Keratinocyte (primary cell): ENCODE measurements at places on chromosomes 7 and 10.

DNA sequence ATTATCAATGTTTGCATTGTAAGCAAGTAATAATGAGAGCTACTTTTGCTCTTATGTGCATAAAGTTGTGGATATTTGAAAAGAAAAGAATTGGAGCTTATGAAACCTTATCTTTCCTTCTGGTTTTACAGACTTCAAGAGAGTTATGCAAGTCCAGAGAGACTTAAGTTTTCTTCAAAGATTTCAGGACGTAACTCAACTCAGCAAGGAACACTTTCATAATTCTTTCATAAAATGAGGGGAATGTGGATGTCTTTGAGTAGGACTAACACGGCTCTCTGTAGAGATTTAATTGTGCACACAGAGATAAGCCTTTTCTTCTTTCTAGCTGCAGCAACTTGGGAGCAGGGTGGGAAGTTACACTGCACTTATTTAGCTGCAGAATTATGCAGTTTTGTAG, 97.5 kb downstream of the DNAJB9 start:
- no peak for DNase-seq

DNA sequence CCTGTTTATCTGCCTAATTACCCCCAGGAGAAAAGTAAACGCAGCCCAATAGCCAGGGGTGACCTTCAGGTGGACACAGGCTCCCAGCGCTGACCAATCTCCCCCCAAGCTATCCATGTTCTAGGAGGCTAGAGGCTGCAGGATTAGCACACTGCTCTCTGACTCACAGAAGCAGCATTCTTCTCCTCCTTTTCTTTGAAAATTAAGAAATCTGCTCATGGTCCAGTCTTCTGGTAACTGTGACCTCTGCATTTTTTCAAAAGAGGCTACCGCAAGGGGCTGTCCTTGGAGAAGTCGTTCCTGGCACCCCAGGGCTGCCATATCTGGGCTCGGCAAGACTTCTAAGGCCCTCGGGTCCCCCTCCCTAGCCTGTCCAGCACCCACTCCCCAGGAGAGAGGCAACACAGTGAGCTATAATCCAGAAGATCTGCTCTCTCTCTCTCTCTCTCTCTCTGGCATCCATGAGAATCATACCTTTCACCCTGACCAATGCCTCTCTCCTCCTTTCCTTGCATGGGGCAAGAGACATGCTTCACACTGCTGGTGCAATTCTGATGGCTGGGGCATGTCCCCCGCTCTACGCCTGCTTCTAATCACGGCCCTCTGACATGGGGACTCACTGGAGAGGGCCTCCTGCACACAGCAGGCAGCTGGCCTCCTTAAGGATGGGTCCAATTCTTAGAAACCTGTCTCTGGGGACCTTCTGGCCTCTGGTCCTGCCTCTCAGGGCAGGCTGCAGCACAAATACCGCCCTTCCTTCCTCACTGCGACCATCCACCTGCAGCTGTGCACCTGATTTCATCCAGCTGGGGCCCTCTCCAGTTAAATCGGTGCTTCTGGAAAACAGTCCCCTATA, 27.3 kb downstream of the ANXA11 start:
- no peak for DNase-seq

DNA sequence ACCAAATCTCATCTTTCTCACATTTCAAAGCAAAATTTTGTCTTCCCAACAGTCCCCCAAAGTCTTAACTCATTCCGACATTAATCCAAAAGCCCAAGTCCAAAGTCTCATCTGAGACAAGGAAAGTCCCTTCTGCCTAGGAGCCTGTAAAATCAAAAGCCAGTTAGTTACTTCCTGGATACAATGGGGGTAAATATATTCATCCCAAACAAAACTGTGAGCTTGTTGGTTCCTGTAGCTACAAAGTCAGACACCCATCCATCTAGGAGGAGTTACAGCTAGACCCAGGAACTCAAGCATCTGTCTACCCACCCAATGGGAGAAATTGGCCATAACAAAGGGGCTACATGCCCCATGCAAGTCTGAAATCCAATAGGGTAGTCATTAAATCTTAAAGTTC, 51.9 kb downstream of the MTURN start:
- DNase-seq: no peak

DNA sequence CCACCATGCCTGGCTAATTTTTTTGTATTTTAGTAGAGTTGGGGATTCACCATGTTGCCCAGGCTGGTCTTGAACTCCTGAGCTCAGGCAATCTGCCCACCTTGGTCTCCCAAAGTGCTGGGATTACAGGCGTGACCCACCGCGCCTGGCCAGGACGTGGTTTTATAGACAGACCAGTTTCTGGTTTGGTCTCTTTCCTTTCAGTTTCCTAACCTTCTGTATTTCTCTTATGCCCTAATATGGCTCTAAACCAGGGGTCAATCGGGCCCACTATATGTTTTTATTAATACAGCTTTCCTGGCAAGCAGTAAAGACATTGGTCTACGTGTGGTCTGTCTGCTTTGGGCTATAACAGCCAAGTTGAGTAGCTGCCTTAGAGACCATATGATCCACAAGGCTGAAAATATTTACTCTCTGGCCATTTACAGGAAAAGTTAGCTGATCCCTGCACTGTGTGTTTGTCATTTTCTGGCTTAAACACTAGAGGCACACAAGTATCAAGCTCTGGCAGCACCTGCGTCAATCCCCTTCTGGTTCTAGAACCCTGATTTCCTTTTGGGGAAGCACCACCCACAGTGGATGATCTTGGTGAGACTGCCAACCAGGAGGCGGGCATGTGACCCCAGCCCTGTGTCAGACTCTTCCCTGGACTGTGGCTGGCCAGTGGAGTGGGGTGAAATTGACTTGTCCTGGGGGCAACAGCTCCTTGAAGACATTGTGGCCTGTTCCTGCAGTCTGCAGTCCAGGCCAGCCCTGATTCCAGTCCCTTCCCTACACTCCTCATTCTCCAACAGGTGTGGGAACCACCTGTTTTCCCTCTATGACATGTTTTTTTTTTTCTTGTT, 497.2 kb downstream of the PLXNA4 start:
- no peak for DNase-seq

DNA sequence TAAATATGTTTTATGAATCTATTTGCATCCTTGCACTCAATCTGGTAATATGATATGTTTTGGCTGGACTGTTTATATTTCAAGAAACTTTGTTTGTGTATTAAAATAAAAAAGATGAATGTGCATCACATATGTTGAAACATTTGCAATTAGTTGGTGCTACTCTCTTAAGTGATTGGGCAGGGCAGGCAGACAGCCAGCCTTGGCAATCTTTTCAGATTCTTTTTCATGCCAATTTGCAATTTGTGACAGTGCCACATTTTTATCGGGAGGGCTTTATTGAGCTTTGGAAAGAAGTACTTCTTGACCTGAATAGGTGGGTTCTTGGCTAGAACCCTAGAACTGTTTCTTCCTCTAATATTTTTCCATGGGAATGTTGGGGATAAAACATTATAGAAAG, 152.2 kb downstream of the NXPH1 start:
- DNase-seq: no peak

- no peak for DNase-seq
Observed at GRCh38 chr7:64636386-64636785, 29.5 kb upstream of the ZNF107 start.

GRCh38 chr10:116878123-116878522, 28.8 kb downstream of the ENO4 start:
- no peak for DNase-seq

- DNase-seq: no peak
Observed at GRCh38 chr10:72174297-72174662, 41.5 kb upstream of the ANAPC16 start.

DNA sequence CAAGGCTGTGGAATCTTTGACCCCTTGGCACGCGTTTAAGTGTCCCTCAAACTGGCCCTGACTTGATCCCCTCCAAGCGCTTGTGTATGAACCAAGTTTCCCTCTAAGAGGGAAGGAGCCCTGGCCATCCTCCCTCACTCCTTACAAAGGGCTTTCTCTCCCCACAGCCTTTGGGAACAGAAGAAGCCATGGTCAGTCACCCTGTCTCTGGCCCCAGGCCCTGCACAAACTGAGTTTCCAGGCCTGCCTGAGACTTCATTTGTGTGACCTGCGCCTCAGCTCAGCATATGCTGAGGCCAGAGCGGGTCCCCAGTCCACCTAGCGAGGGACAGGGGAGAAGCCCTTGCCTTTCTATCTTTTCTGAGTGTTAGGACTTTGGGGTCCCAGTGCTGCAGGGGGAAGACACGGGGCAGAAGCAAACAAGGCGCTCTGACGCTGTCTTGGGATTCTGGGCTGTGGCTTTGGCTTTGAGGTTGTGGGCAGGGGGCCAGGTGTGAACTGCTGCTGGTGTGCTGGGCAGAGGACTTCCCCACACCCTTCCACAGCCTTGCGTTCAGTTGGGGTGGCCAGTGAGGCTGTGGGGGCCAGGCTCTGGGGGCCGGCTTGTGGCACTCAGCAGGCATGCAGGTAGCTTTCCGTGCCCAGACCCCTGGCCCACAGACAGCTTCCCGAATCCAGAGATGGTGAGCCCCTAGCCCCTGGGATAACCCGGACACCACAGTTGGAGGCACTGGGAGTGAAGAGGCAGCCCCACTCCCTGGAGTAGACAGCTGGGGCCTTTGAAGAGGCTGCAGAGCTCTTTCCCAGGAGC, 1.5 kb downstream of the RET start:
- DNase-seq: no peak

DNA sequence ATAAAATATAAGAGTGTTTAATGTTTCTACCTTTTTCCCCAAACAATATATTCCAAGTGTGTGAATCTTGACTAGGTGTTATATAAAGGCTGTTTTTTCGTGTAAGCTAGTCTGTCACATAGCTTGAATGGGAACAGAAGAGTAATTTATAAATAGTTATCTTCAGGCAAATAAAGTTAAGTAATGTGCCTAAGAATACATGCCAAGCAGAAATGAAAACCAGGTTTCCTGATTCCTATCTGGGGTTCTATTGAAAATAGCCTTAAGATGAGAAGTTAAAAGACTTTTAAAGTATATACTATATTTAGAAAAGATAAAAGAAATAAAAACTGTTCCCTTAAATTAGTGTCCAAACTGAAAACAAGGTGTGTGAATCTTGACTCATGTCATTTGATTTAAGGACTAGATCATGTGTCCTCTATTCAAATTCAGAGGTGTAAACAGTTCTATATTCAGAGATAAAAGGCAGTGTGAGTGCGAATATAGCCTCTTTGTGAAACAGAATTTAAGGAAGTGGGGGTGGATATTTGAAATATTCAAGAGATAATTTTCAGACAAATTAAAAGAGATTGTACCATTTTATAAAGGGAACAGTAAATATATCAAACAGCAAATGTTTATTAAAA, 247.5 kb downstream of the THSD7A start:
- no peak for DNase-seq

- DNase-seq: no peak
Observed at GRCh38 chr10:18795549-18795948, 136.3 kb downstream of the ARL5B start.

- no peak for DNase-seq
Observed at GRCh38 chr10:35375091-35375765, 38.9 kb downstream of the CCNY start.

DNA sequence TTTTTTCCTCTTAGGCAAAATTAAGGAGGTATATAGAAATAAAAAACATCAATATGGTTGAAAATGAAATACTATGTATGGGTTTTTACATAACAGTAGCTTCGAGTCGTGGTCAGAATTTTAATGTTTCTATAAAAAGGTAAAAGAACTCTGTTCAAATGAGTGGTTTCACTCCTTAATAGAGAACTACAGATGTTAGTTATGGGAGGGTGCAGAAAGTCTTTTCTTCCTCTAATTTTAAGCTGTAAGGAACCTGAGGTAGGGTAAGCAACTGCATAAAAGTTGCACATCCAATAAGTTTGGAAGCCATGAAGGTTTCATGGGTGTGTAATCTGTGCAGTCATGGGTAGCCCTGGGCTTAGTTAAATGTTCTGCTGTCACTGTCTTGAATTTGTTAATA, 141.3 kb downstream of the SUGCT start:
- DNase-seq: no peak

DNA sequence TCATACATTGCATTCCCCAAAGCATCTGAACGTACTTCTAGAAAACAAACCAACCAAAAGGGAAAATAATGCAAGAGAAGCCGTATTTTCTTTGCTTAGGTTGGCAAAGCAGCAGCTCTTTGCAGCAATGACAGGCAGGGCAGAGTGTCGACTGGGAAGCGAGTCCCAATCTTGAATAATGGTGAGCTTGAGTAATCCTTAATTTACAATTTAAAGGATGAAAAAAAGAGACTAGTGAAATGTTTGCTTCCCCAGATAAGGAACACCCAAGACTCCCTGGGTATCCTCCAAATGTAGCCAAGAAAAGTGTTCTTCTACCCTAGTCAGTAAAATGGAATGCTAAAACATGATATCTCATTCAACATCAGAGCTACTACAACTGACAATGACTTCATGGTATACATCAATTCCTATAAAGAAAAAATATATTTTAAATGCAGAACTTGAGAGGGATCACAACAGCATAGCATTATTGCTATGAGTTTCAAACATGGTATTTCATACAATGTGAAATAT, 32.0 kb downstream of the GPAM start:
- DNase-seq: no peak

GRCh38 chr10:33749067-33749735, 414.7 kb upstream of the NRP1 start:
- no peak for DNase-seq

- DNase-seq: no peak
Observed at GRCh38 chr7:100011516-100011915, 3.9 kb upstream of the ZKSCAN1 start.

- DNase-seq: no peak
Observed at GRCh38 chr7:28854750-28855074, 103.4 kb downstream of the TRIL start.

DNA sequence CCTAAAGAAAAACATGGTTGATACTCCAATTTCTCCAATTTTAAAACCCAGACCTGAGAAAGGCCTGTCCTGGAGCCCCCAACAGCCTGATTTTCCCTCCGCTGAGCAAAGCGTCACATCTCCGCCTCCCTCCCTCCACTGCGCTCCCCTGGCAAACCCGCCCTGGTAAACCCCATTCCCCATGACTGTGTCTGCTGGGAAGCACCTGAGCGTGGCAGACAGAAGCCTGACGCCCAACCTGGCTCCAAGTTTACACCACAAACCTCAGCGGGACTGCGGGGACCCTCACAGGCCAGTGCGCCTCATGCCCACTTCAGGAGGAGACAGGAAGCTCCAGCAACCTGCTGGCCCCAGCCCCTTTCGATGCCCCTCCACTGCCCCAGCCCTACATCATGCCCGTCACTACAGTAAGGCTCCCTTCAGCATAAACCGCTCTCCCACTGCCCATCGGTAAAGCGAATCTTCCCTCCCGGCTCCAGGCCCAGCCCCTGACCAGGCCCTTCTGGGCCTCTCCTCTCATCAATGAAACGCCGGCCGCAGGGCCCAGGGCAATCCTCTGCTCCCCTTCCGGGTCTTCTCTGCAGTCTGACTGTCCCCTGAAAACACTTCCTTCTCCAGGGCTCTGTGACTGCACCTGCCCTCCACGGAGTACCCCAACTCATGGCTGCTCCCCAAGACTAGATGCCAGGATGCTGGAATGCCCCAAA, 233.3 kb downstream of the MAD1L1 start:
- DNase-seq: no peak

GRCh38 chr10:69413221-69413865, 3.4 kb downstream of the TACR2 start:
- no peak for DNase-seq

- DNase-seq: no peak
Observed at GRCh38 chr7:28957064-28957750, 923 bp downstream of the TRIL start.

- no peak for DNase-seq
Observed at GRCh38 chr7:18363751-18364380, 131.7 kb upstream of the HDAC9 start.

GRCh38 chr10:71663311-71663710, 56.3 kb downstream of the C10orf105 start:
- DNase-seq: no peak

GRCh38 chr10:93806903-93807302, 49.2 kb downstream of the LGI1 start:
- no peak for DNase-seq
